ENCODE measurements at places on chromosomes 3 and 15.

DNA sequence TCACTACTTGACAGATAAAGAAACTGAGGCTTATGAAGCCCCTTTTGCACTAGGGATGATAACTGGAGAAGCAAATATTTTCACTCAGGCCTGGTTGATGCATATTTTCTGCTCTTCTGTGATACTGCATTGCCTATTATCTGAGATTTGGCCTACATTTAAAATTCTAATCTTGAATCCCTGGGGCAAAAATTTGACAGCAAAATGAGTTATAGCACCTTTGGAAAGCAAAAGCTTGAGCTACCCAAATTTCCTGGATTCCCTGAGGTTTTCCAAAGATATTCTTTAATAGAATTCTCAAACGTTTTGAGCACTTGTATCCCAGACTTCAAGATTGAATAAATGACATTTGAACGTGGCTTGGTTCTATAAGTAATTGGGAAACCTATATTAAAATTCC is 86.1 kb downstream of the NAALADL2 start:
- no peak for DNase-seq

GRCh38 chr3:124132813-124133212 is 140.9 kb upstream of the ROPN1 start:
- DNase-seq, result no peak

GRCh38 chr15:38242055-38242454 is 10.6 kb upstream of the SPRED1 start:
- DNase-seq, result no peak

GRCh38 chr3:152832046-152832445 is 2.9 kb upstream of the P2RY1 start:
- no peak for DNase-seq

Data from central memory CD4-positive, alpha-beta T cell (primary cell).